NCI-H1048 (cell line): ENCODE measurements at places on chromosomes 5 and 9.

DNA sequence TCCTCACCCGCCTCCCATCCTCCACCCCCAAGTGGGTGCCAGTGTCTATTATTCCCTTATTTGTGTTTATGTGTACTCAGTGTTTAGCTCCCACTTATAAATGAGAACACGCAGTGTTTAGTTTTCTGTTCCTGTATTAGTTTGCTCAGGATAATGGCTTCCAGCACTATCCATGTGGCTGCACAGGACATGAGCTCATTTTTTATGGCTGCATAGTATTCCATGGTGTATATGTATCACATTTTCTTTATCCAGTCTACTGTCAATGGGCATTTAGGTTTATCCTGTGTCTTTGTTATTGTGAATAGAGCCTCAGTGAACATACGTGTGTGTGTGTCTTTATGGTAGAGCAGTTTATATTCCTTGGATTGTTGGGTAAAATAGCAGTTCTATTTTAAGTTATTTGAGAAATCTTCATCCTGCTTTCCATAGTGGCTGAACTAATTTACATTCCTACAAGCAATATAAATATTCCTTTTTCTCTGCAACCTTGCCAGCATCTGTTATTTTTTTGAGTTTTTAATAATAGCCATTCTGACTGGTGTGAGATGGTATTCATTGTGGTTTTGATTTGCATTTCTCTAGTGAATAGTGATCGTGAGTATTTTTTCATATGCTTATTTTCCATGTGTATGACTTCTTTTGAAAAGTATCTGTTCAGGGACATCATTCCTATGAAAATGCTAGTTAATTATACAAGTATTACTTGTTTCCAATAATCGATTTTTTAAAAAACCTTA lies 164.0 kb upstream of the CCDC152 start:
- DNase-seq = no peak

DNA sequence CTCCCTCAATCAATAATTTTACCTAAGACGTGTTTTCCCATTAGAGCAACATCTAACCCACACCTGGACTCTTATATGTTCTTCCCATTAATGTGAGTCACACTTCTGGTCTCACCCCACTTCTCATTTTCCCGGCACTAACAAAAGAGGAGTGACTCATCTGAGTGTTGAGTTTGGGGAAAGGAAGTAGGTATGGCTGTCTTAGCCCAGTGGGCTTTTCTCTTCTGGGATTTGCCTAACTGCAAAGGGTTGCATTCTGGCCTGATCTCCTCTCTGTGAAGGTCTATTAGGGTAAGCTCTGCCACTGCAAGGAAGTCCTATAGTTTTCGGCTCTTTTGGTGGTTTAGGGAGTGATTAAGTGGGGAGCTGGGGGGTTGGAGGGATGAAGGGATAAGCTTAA lies 195.6 kb downstream of the KIAA0825 start:
- no peak for DNase-seq

DNA sequence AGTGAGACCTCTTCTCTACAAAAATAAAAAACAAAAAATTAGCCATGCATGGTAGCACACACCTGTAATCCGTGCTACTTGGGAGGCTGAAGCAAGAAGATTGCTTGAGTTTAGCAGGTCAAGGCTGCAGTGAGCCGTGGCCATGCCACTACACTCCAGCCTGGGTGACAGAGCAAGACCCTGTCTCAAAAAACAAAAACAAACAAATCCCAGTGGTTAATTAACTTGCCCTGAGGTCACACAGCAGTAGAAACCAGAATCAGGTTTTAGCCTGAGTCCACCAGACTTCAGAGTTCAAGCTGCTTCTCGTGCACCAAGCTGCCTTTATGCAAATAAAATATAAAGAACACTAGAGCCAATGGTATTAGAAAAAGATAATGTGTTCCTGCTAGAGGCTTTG lies 169.7 kb downstream of the GOLPH3 start:
- DNase-seq = no peak

GRCh38 chr9:111914749-111915424 lies 18.3 kb downstream of the UGCG start:
- peak; percentile 12 for DNase-seq

DNA sequence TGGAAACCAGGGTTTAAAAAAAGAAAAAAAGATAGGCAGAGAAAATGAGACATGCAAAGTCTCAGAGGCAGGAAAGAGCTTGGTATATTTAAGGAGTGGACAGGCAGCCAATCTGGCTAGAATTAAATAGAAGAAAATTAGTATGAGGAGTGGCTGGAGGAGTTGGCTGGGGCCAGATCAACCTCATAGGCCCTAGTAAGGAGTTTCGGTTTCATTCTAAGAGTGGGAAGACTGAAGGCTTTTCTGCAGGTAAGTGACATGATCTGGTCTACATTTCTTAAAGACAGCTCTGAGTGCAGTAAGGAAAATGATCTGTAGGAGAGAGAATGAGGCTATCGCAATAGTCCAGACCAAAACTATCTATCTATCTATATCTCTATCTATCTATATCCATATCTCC lies 27.5 kb downstream of the ADRB2 start:
- DNase-seq = no peak

- DNase-seq = no peak
Observed at GRCh38 chr5:144369006-144369405, 198.3 kb downstream of the KCTD16 start.

- DNase-seq = no peak
Observed at GRCh38 chr9:77440057-77440456, 208.1 kb downstream of the GNA14 start.

DNA sequence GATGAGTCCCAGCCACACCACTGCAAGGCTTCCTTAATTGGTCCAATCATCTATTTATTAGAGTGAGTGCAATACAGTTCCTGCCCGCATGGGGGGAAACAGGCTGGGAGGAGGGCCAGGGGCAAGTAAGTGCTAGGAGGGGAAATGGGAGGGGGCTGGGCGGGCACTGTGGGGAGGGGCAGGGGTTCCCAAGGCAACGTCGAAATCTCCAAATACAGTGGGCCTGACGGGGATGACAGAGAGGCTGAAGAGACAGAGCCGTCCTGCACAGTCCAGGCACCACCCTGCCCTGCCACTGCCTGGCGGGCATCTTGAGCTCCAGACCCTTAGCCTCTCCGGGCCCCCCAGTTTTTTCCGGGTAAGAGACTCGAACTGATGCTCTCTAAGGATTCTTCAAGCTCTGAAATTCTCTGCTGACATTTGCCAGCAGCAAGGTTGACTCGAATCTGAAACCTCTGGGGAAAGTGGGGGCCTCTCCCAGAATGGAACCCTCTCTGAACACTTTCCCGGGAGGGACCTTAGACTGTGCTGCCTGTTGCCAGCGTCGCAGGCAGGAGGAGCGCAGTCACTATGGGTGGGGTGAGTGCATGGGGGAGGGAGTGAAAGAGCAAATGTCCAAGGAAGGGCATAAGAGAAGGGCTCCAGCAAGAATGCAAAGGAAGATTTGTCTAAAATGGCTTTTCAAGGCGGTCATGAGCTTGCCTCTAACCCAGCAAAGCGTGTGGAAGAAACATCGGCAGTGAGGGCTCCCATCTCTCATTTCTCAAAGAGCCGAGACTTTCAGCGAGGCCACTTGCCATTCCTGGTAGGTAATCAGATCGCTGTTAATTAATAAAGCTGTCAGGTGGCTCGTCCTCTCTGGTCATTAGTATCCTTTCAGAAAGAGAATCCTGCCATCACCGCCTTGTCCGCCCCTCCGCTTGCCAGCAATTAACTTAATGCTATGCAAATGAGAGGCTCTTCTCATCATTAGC lies 99.0 kb downstream of the GTF3C4 start:
- peak; percentile 13 for DNase-seq

DNA sequence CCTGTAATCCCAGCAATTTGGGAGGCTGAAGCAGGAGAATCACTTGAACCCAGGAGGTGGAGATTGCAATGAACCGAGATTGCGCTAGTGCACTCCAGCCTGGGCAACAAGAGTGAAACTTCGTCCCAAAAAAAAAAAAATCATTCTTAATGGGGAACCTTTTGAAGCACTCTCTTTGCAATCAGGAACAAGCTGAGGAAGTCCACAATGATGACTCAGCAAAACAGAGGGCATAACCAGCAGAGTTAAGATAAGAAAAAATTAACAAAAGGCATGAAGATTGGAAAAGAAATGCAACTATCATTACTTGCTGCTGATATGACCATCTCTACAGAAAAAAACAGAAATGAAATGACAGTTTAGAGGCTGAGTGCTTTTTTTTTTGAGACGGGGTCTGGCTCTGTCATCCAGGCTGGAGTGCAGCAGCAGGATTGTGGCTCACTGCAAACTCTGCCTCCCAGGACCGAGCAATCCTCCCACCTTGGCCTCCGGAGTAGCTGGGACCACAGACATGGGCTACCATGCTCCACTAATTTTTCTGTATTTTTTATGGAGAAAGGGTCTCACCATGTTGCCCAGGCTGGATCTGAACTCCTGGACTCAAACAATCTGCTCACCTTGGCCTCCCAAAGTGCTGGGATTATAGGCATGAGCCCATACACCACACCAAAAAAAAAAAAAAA lies 88.0 kb downstream of the FNBP1 start:
- no peak for DNase-seq
